ENCODE measurements at places on chromosomes 12 and 14.

GRCh38 chr12:53330671-53331070 lies 5.5 kb downstream of the SP7 start:
- no peak for DNase-seq

DNA sequence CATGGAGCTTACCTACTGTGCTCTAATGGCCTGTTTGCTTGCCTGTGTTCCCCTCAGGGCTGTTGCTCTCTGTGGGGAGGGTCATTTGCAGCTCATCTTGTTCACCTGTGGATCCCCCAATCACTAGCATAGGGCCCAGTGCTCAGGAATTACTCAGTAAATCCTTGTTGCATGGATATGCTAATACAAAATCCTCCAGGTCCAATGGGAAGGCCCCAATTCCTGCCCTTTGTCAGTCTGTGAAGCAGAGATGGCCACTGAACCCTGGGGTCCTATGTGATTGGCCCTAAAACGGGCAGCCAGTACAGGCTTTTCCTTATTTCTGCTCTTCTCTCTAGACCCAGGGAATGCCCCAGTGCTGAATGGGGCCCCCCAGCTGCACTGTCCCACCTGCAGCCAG lies 44.1 kb downstream of the FOS start:
- DNase-seq, result no peak

DNA sequence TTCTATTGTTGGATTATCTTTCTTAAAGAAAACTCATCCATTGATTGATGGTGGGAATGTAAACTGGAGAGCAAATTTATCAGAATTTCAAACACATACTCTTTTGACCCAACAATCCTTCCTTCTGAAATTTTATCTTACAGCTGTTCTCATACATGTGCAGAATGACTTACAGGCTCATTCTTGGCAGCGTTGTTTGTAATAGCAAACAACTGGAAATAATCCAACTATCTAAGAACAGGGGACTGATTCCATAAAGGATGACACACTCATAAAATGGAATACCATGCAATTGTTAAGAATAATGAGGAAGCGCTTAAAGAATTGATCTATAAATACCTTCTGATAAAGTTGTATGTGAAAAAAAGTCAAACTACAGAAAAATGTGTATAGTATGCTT lies 24.0 kb downstream of the RHOJ start:
- no peak for DNase-seq

- DNase-seq, result no peak
These were observed 6.3 kb upstream of the HOXC4 start for GRCh38 chr12:54047160-54047963.

DNA sequence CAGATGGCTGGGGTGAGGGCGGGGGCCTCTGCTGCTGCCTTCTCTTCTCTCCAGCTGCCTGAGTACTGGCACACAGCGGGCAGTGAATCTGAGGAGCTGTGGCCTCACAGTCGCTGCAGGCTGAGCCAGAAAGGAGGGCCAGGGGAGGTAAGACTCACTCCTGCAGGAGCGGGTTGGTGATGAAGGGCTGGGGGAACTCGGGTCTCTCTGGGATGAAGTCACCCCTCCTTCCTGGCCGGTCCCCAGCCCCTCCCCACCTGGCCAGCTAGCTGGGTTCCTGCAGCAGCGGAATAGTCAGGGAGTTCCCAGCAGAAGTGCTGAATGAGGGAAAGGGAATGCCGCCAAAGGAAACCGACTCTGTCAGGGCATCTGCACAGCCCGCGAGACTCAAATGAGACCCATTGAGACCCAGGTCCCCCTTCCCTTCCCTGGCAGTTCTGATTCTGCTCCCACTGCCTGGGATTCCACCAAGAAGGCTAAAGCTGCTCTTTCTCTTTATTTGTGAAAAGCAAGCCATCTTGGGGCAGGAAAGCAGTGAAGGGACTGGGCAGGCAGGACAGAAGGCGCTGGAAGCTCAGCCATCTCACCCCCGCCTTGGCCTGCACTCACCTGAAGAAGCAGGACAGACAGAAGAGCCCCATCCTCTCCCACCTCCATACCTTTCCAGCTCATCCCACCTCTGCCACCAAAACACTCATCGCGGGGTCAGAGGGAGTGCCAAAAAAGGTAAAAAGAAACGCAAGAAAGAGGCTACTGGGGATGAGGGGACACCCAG lies 5.3 kb downstream of the NGB start:
- no peak for DNase-seq

DNA sequence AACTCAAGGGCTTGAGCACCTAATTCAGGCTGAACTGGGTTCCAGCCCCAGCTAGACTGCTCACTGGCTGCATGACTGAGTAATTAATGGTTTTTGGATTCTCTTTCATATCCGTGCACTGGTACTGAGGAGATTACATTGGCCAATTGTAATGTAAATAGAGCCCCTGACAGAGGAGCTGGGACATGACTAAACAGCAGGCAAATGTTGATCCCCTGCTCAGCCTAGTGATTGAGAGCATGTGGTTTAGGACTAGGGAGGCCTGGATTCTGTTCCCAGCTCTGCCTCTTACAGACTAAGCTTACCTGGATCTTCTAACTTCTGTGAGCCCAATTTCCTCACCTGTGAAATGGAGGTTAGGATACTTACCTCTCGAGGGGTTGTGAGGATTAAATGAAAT lies 204.3 kb downstream of the ESR2 start:
- no peak for DNase-seq

- DNase-seq, result no peak
These were observed 608 bp downstream of the ZNF410 start for GRCh38 chr14:73887318-73887616.

DNA sequence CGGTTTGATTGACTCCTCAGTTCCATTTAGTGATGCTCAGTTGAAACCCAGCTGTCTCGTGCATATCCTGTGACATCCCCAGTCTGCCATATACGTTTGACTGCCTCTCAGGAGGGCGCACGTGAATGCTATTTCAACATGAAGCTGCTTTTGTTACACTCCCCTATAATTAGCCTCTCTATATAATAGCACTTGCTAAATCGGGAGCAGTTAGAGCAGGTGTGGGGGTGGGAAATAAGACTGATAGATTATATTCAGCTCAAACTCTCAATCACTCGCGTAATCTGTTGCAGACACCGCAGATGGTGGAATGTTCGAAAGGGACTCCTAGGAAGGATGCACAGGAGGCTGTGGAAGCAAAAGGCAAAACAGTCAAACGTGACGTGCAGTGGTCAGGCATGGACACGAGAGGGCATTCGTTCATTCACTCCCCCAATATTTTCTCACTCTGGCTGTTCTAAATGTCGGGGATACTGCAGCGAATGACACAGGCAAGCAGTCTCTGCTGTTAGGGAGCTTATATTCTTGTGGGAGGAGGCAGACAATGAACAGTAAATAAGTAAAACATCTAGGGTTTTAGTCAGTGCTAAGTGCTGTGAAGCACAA lies 29.8 kb downstream of the KCNA1 start:
- no peak for DNase-seq

- DNase-seq, result no peak
These were observed 81.5 kb downstream of the DPF3 start for GRCh38 chr14:72812292-72812851.

GRCh38 chr12:52036587-52037171 lies 14.6 kb upstream of the NR4A1 start:
- peak; percentile 40 for DNase-seq

GRCh38 chr12:62934799-62935674 lies at the start of gene PPM1H:
PPM1H (minus strand) TSS chr12:62935150; CDS start chr12:62934736, 414 bp downstream.
- DNase-seq, result no peak

- no peak for DNase-seq
These were observed 10.7 kb downstream of the NKX2-1 start for GRCh38 chr14:36509069-36509917.

DNA sequence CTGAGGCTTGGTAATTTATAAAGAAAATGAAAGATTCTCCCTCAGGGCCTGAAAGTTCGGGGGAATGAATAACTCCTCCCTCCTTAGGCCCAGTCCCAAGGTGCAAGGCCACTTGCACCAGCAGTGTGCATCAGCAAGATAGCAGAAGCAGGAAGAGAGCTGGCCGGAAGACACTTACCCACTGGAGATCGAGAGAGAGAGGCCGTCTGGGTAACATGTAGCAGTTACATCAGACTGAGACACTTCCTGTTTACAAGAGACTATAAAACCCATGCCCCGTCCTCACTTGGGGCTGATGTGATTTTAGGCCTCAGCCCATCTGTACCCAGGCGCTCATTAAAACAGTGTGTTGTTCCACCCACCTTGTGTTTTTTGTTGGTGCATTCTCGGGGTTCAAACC lies 85.2 kb downstream of the TMTC3 start:
- no peak for DNase-seq

GRCh38 chr14:51616256-51616655 lies 35.5 kb upstream of the FRMD6 start:
- DNase-seq, result no peak

Measured in cortex of kidney (tissue), 1 donor.